Fibroblast of skin of left biceps (primary cell): ENCODE measurements at places on chromosomes 11 and 22.

DNA sequence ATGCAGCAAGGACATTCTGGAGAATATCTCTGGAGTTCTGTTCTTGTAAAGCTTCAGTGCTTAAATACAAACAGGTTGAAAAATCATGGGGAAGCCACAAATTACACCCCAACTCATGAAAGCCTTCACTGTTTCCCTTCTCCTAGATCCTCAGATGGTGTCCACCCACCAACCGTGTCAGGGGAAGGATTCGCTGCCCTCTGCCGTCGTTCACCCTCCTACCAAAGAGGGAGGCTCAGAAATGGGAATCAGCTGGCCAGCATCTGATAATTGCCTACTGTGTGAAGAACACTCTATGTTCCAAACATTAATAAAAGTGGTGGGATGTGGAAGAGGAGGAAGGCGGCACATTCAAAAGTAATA, 7.4 kb upstream of the HEPACAM start:
- DNase-seq, result no peak

- no peak for DNase-seq
Observed at GRCh38 chr11:116656011-116656410, 116.8 kb downstream of the BUD13 start.

- no peak for DNase-seq
Observed at GRCh38 chr11:78066471-78066870, 2.8 kb downstream of the THRSP start.

DNA sequence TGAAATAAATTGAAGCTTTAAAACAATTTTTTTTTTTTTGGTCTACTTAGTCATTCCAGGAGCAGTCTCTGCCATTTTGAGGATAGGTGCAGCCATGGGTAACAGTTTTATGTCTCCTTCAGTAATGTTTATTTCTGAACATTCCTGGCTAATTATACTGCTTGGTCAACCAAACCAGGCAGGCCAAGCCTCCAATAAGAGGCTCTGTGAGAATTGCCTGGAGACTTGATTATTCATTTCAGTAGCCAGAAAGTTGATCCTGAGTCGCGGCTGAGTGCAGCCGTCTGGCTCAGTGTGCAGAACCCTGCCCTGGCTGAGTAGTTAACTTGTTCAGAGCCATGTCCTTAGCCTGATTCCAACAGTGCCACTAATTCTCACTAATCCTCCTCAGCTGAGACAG, 364.0 kb upstream of the FAT3 start:
- no peak for DNase-seq

GRCh38 chr11:64090806-64091516, 55.2 kb downstream of the FLRT1 start:
- DNase-seq, result peak; percentile 43

- no peak for DNase-seq
Observed at GRCh38 chr22:20956258-20957101, 10.6 kb upstream of the AIFM3 start.

DNA sequence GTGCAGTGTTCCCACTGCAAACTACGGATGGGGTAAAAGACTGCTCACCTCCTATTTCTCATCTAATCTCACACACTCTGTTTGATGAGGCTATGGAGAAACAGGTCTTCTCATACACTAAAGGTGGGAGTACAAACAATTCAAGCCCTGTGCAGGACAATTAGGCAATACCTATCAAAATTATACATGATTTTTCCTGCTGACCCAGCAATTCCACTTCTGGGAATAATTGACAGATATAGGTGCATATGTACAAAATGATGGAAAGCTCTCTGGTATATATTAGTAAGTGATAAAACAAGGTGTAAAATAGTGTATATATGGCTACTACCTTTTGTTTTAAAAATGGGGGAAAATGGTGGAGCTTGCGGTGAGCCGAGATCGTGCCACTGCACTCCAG, 23.1 kb downstream of the BDNF start:
- DNase-seq, result no peak

DNA sequence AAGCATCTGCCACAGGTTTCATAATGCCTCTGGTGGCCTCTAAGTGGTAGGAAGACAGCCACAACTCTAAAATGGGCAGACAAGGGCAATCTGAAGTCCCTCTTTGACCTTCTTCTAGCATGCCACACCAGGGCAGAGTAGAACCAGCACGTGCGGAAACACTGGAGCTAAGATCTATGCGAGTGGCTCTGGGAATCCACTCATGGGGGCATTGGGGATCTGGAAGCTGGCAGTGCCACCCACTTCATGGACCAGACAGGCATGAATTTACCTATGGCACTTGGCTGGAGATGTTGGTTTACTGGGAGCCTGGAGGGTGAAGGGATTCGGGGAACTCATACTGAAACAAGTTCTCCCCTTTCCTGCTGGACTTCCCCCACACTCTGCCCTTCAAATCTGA, 337.4 kb downstream of the MIAT start:
- no peak for DNase-seq

DNA sequence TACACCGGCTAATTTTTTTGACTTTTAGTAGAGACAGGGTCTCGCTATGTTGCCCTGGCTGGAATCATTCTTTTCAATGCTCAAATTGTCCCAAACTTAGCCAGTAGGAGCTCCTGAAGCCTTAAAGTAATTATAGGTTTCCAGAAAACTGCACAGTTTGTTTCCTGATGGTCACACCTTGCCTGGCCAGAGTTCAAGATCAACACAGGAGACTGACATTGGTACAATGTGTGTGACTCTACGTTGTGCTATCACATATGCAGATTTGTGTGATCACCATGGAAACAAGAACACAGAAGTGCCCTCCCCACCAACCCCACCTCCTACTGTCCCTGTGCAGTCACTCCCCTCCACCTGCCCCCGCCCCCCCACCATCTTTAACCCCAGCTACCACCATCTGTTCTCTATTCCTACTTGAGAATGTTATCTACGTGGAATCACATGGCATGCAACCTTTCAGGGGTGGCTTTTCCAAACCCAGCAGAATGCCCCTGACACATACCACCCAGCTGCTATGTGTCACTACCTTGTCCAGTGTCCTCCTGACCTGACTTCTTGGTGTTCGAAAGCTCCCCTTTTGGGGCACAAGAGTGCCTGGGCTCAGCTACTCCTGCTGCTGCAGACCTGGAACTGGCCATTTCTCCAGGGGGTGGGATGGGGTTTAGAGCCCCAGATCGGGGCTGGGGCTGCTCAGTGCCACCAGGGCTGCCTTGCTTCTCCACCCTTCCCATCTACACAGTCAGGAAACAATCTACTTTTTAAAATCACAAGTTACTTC, 6.1 kb upstream of the NAP1L4 start:
- no peak for DNase-seq

GRCh38 chr11:130515829-130516553, 67.5 kb downstream of the ADAMTS15 start:
- no peak for DNase-seq

GRCh38 chr22:22773427-22773826, 114.2 kb upstream of the IGLL5 start:
- DNase-seq, result no peak

GRCh38 chr22:49903322-49904039, 14.8 kb downstream of the ALG12 start:
- DNase-seq, result no peak

GRCh38 chr22:40791241-40791640, 27.9 kb downstream of the SLC25A17 start:
- DNase-seq, result peak; percentile 15

DNA sequence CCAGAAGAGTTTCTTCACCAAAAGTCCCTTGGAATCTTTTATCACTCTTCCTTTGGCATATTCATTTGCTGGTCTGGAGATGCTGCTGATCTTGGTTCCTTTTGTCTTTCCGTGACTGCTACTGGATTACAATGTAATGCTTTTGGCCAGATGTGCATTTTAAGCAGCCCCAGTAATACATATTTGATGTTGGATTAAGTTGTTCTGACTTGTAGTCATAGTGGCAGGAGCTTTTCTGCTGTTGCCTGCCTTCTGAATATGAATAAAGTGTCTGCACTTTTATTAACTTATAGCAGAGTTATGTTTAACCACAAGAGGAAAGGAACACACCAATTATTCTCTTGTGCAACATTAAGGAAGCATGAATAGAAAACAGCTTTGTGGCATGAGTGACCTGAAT, 360.0 kb upstream of the DDI1 start:
- DNase-seq, result peak; percentile 50

GRCh38 chr22:44260216-44261035, 52.3 kb downstream of the SHISAL1 start:
- no peak for DNase-seq

DNA sequence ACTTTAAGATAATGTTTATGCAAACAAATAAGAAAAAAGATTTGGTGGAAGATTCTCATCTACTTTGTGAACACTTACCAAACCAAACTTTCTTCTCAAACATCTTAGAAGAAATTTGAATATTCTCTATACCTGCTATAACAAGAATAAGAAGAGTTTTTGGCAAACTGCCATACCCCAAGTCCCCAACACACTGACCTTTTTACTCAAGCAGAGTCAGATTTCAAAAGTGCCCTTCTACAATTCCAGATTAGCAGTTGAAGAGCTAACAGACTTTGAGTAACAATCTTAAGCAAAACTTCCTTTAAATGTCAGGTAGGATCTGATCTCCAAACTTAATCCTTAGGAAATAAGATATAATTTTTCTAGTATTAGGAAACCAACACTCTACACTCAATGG, 33.9 kb downstream of the TSG101 start:
- DNase-seq, result no peak

DNA sequence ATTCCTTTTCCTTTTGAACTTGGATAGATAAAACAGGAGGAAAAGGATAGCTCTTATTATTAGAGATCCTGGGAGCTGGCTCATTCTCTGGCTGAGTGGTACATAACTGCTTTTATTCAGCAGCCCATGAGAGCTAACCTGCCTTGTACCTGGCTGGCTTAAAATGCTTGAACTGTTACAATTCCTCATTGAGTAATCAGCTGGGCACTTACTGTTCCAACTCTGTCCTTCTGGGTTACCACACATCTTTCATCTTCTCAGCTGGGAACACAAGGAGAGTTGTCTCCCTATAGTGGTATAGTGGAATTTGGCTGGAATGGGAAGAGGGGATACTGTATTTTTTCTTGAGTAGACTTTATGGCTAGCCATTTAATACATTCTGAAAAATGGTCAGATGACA, 39.8 kb upstream of the SPTBN2 start:
- DNase-seq, result no peak

GRCh38 chr22:47564651-47565434, 802.4 kb downstream of the TBC1D22A start:
- no peak for DNase-seq

- no peak for DNase-seq
Observed at GRCh38 chr11:11535611-11536010, 86.2 kb downstream of the GALNT18 start.

- no peak for DNase-seq
Observed at GRCh38 chr11:89922195-89922660, at the start of gene TRIM49D1. TRIM49D1 (minus strand) TSS chr11:89922245; CDS start chr11:89917710, 4,535 bp downstream.

GRCh38 chr11:36296884-36297543, 926 bp downstream of the PRR5L start:
- peak; percentile 65 for DNase-seq

GRCh38 chr11:4740735-4741134, 29.0 kb downstream of the OR51F1 start:
- no peak for DNase-seq

DNA sequence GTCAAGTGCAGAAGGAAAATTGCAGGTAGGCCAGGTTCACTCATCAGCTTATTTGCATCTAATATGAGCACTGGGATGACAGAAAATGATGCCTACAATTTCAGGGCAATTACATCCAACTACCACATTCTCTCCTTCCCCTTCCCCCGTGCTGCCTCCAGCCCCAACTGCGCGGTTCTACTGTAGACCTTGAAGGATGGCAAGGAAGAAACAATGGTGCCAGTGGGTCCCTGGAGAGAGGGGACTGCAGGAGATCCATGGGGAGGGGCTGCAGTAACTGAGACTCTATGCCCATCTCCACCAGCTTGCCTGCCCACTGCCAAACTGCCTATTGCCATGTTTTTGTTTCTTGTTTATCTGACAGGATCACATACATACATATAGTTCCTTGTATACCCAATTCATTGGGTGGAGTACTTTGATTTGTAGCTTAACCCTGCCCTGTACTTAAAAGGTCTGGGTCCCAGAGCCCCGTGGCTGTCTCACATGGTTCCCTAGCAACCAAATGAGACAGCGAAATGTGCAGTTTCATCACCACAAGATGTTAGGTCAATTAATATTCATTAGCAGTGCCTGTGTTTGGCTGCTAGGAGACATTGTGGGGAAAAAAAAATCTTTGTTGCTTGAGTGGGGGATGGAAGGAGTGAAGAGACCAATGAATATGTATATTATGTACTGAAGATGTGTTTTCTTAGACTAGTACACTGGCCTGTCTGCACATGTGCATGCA, 253.5 kb upstream of the PLET1 start:
- DNase-seq, result no peak

DNA sequence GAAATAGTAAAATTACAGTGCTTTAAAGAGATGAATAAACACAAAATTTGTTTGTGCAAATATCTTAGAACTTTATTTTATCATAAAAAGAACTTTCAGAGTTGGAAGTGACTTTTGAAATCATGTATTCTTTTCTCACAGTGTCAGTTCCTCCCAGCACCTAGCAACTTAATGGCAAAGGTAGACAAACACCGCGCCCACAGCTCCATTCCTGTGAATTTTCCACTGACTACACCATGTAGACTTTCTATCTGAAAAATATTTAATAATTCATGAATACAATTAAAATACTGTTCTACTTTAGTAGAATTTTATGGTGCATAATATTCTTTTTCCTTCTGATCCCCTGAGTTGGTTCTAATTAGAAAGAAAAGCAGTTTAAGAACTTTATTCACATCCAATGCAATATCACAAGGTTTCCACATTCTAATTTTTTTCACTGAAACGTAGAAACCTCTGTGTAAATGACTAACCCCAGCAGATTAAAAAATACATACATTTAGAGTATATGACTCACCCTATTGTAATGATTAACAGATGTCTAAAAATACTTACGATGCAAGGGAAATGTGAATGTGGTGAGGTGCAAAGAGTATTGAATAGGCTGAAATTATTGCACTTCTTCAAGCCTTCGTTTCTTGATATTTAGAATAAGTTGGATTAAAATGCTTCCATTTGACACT, 218.2 kb upstream of the CCDC179 start:
- DNase-seq, result peak; percentile 54

- no peak for DNase-seq
Observed at GRCh38 chr11:130561441-130561881, 113.0 kb downstream of the ADAMTS15 start.

- DNase-seq, result no peak
Observed at GRCh38 chr22:38957808-38958650, 620 bp downstream of the APOBEC3A start.

DNA sequence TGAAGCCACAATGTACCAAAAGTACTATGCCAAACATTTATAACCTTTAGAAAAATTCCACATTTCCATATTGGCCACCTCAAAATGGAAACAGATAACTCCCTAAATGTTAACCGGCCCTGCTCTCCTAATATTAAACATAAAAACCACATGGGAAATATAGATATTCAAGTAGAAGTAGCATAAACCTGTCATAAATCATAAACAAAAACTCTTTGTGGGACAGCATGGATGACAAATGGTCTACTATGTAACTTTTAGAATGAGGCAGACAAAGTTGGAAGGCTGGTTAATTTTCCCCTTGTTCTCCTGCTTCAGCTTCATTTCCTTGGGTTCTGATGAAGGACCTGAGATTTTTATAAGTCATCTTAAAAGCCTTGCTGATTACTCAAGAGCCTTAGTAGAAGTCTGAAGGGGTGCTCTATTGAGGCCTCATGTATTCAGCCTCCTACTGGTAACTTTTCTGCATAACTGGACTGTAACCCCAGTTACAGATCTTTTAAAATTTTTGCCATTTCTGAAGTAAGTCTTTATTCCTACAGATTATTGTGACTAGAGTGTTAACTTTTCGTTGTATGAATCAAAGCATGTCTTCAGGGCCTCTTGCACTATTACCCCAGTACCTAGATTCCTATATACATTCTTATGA, 116.4 kb downstream of the STIM1 start:
- DNase-seq, result no peak

- DNase-seq, result no peak
Observed at GRCh38 chr11:112318661-112319060, 58.0 kb upstream of the PLET1 start.
